Fibroblast of skin of left quadriceps (primary cell): ENCODE measurements at places on chromosomes 1 and 21.

DNA sequence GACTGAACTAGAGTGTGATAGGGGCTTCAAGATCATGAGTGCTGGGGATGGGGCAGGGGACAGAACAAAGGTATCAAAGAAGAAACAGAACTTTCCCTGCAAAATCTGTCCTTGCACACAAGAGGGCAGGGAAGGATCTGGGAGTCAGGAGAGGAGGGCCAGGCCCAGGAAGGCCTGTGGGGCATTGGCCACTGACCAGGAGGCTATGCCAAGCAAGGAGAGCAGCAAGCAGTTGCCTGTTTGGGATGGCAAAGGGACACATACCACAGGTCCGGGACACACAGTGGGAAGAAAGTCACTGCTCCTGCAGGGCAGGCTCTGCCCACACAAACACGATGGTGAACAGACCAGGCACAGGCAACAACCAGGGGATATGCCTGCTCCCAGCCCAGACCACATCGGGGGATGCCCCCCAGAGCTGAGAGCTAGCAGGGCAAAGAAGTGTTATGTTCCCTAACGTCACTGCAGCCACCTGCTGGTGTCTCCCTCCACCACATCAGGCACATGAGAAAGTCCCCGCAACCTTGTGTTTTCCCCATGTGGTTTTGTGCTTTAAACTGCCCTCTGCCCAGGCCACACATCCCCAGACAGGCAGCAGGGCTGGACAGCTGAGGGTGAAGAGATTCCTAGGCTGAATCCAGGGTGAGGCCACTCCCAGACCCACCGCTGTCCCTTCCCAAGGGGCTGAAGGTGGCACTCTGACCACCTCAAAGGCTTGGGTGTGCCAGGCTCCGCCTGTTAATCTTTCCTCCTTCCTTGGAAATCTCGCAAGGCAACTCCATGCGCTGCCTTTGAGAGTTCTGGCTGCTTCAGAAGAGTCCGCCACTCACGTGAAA is 53.6 kb downstream of the KIF21B start:
- DNase-seq = no peak

GRCh38 chr1:175671066-175671465 is 72.3 kb downstream of the TNR start:
- DNase-seq = no peak

GRCh38 chr1:230303069-230303468 is 123.1 kb downstream of the PGBD5 start:
- no peak for DNase-seq

DNA sequence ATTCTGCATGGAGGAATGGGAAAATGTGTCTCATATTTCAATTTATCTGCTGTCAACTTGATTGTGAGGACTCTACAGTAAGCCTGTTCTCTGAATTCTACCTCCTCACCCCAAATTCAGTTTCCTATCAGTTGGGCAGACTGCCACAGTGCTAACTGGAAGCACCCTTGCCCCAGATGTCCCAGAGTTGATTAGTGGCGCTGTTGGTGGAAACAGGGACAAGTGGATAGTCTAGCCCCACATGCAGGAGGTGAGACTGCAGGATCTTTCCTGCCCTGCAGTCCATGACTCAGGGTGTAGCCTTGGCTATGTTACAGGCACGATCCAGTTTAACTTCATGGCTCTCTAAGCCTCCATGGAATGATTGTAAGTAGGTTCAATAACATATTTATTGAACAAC is 22.1 kb downstream of the ADAM30 start:
- DNase-seq = no peak

- DNase-seq = no peak
Observed at GRCh38 chr1:172775606-172776005, 116.7 kb downstream of the FASLG start.

DNA sequence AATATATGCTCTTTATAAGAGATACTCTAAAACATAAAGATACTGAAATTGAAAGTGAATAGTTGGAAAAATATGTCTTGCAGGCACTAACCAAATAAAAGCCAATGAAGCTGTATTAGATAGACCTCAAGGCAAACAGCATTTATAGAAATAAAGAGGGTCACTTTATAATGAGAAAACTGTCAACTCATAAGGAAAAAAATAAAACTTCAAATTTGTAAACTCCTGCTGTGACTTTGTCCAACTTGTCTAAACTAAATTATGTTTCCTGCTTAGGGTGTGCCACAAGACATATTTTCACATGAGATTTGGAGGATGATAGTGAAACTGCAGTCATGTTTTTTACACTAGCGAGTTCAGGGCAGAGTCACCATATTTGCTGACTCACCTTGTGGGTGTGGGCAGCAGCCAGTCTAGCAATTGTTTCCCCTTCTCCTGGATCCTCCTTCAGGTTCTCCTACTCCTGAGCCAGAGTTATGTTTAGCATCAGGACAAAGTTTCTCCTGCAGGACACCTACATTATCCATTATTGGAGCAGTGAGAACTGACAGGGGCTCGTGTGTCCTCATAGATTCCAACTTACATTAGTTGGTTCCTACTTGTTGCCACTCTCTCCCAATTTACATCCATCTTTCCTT is 43.8 kb downstream of the CD53 start:
- DNase-seq = no peak

DNA sequence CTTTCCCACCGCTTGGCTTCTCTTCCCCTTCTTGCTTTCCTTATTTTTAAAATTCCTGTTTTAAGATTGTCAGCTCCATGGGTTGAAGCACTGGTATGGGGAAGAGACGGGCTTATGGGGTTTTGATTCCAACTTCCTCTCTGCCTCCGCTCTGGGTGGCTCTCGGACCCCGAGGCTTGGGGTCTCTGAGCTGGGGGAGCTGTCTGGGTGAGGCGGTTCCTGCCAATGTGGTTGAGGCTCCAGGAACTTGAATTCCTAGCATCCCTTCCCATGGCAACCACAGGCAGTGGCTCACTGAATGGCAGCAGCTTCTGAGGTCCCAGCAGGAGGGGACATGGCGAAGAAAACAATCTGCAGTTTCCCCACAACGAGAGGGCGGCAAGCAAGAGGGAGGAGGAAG is 83.1 kb upstream of the C1orf174 start:
- DNase-seq = no peak
